ENCODE measurements at places on chromosomes 2 and 18.

DNA sequence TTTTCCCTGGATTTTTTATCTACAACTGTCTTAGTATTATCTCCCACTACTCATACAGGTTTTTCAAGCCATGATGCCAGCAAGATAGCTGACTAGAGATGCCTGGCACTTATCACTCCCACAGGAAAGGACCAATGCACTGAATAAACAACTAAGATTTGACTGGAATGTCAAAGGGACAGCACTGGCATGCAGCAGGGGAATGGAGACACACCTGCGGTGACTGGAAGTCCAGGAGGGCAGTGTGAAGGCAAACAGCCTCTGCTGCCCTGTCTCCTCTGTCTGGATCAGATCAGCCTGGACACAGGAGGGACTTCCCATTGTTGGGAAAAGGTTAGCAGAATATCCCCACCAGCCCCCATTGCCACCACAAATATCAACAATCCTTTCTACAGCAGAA, 85.1 kb downstream of the TMEM237 start:
- no peak for DNase-seq

DNA sequence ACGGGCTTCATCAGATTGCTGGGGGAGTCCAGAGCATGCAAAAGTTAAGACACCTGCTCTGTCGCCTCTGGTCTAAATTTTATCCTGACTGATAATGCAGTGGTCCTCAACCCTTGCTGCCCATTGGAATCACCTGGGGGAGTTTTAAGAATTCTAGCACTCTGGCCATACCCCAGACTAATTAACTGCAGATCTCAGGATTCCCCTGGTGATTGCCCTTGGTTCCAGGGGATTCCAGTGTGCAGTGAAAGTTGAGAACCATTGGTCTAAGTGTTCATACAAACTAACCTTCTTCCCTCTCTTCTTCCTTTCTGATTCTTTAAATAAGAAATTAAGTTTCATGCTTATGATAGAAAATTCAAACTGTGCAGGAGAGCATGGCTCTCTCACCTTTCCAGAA, 105.7 kb upstream of the MGAT5 start:
- DNase-seq: no peak

DNA sequence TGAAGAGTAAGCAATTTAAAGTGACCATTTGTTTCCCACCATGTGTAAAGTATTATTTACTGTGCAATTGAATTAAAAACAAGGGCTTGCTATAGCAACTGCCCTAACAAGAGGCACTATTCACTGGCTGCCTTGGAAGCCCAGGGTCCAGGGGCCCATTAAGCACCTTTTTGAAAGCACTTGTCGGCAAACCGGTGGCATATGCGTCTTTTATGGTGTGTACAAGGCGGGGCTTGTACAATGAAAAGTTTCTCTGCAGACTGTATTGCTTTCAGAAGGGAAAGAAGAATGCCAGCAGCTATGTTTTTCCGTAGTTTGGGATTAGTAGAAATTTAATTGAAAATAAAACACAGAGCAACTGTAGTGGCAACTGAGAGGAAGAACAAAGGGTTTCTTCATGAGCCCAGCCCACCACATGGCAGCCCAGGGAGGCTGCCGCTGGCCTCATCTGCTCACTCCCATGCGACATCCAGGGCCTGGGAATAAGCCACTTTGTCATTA, 279.5 kb upstream of the PARD3B start:
- DNase-seq: no peak

DNA sequence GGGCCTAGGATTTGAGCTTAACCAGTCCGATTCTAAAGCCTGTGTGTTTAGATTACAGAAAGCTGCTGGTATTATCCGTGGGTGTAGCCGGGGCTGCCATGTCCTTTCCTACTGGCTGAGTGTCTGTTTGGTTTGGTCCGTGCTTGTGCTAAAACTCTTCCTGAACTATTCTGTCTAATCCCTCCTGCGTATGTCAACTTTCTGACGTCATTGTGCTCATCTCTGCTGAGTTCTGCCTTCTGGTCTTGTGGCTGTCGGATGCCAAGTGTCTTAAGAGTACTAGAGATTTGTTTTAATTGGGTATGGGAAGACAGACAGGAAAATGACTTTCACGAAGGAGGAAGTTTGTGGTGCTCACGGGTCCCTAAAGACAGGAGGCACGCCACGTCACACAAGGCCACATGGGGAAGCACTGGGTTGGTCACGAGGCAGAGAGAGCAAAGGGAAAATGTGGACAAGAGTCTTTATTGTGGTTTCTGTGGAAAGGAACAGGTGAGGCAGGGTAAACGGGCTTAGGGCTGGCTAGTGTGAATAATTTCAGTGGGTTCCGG, 31.8 kb upstream of the NTSR2 start:
- DNase-seq: no peak

GRCh38 chr2:102796337-102796736, 34.5 kb downstream of the TMEM182 start:
- DNase-seq: no peak

GRCh38 chr18:32391126-32391525, 79.6 kb downstream of the GAREM1 start:
- DNase-seq: no peak

DNA sequence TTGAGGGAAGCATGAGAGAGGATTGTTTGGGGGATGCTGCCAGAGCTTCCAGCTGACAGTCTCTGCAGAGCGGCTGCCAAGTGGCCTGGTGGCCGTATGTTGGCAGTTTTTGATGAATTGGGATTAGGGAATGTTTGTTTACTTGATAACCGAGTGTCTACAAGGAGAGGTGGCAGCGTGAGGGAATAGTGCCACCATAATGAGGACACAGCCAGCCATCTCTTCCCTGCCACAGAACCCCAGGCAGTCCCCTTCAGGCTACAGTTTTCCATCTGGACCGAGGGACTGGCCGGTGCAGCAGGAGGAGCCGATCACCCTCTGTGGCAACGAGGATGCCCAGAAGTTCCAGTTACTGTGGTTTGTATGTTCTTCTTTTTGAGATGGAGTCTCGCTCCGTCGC, 55.2 kb downstream of the TRAPPC12 start:
- no peak for DNase-seq

DNA sequence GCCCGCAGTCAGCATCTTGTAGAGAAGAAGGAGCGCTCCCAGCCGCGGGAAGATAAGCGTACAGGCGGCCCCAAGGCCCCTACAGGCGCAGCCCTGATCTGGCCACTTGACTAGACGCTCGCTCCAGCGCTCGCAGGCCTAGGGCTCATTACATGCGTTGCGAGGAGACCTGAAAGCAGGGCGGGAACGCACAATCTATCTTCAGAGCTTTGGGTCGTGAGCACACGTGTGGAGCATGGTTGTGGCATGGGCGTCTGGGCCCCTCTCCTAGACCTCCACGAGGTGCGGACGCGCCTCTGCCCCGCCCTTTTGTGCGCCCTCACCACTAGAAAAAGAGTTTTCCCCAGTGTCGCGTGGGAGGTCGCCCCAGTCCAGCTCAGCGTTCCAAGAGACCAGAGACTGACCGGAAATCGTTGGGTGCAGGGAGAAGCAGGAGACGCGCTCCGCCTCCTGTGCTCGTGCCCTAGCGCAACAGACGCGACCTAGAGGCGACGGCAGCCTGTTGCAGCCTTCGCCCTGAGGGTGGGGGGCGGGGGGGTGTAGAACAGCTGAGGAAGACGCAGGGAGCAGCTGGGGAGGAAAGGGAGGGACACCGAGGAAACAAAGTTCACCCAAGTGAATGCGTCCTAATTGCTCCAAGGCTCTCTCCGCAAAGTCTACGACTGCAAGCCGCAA, 12.6 kb downstream of the NR4A2 start:
- DNase-seq: peak; percentile 49

DNA sequence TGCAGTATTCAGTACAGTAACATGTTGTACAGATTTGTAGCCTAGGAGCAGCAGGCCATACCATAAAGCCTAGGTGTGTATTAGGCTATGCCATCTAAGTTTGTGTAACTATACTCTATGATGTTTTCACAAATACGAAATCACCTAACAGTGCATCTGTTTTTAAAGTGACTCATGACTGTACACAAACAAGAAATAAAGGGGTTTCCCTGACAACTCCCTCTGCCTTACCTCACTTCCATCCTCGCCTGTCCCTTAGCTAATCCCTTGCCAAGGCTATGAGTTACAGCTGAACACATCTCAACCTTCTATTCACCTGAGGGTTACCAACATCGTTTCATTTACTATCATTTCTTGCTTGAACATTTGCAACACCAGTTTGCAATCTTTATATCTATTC, 78.6 kb upstream of the RPRM start:
- no peak for DNase-seq

- DNase-seq: no peak
Measured at GRCh38 chr18:23936381-23936958, 78.1 kb upstream of the TTC39C start.

- no peak for DNase-seq
Measured at GRCh38 chr2:61978522-61978921, 73.0 kb downstream of the COMMD1 start.

DNA sequence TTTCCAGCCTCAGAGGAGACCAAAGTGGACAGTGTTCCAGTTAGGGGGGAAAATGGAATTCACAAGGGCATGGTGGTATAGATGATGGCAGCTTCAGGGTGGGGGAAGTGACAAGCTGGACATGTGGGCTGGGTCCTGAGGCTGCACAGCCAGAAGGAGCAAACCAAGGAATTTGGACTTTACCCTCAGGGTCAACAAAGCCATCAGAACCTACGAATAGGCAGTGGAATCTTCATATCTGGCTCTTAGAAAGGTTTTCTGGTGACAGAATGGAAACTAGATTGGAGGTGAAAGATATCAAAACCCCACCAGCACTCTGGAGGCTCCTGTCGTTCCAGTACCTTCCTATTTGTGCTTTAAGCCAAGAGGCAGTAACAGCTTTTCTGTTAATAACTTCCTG, 127.1 kb downstream of the SETBP1 start:
- DNase-seq: no peak

DNA sequence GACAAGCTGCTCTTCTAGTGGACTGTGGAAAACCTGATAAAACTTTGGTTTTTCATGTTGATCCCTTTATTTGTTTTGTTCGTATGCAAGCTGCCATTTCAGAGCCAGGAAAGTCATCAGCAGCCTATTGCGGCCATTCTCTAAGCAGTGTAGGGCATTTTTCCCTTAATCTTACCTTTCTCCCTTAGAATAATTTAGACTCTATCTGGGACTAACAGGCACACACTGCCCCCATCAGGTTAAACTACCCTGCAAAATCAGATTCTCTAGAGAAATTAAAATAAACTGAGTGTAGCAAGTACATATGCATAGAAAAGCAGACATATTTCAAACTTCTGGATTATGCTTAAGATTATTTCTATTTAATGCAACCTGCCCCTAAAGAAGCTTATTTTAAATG, 347.5 kb downstream of the METTL4 start:
- peak; percentile 32 for DNase-seq

GRCh38 chr18:3424280-3424890, 25.6 kb upstream of the TGIF1 start:
- DNase-seq: no peak

DNA sequence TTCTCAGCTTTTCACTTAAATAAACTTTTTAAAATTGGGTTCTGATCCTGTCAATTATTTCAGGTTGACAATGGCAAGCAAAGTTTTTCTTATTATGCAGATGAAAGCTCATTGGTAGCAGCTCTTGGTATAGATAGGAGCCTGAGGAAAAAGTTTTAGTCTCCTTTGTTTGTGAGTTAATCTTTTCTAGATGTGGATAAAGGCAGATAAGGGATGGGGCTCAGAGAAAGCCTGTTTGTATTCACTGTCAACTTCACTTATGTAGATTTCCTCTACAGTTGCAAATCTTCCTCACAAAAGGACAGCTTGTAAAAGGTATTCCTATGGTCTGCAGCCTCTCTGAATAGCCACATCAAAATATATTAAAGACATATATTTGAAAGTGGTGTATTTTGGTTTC, 224.5 kb upstream of the SPOPL start:
- DNase-seq: no peak

DNA sequence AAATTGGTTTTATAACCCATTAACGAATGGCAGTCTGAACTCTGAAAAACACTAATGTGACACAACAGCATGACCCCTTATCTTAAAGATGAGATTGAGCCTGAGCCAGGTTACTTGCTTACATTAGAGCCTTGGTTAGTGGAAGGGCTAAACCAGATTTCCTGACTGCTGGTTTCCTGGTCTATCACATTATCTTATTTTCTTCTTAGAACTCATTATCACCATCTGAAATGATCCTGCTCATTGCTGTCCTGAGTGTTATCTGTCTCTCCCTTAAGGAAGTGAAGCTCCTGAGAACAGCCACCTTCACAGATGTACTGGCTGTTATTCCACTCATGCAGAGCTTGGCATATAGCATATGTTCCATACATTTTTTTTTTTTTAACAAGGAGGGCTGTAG, 9.0 kb upstream of the NRP2 start:
- no peak for DNase-seq

DNA sequence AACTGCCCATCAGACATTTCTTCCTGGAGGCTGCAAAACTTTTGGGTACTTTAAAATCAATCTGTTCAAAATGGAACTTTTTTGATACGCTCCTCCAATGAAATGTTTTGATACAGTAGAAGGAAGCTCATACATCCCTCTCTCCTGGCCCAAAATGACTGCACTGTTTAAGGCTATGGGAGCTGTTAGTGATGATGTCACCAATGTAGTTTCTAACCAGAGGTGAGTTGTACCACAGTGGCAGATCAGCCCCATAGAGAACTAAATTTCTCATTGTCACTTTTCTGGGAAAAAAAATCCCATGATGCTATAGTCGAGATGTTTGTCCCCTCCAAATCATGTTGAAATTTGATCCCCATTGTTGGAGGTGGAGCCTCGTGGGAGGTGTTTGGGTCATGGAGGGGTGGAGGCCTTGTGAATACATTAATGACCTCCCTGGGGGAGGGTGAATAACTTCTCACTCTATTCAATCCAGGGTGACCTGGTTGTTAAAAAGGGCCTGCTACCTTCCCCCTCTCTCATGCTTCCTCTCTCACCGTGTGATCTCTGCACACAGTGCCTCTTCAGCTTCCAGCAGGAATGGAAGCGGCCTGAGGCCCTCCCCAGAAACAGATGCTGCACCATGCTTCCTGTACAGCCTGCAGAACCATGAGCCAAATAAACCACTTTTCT, 117.4 kb upstream of the NPAS2 start:
- DNase-seq: no peak

DNA sequence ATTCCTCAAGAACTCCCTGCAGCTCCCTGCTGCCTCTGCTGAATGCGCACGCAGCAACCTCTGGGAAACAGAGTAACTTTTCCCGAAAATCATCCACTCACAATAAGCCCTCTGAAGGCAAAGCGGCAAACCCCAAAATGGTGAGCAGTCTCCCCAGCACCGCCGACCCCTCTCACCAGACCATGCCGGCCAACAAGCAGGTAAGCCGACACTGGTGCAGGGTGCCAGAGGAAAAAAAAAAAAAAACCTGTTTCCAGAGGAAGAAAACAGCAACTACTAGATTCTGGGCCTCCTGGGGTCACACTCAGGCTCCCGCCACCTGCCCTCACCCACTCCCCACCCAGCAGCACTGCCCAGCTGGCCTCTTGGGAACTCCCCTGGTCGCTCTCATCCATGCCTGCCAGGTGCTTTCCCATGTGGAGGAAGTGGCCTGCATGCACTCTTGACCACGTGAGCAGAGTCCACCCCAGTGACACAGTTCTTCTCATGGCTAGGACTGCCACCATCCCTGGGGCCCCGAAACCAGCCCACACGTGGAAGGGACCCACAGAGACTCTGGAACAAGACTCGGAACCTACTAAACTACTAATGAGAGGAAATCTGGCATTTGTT, 36.9 kb downstream of the KCTD18 start:
- no peak for DNase-seq

- no peak for DNase-seq
Measured at GRCh38 chr18:12998332-12999060, 7.3 kb downstream of the CEP192 start.

GRCh38 chr2:158676696-158677095, 118.4 kb upstream of the DAPL1 start:
- no peak for DNase-seq
